MCF 10A (cell line): ENCODE measurements at places on chromosomes 4 and X. TPM values are rescaled to one million over a fixed set of nuclear protein-coding genes. Genes with fewer than 3 reads are reported as not detected.

Gene CT45A5
- total RNA-seq, result not detected in 2 replicates

Gene MSX1
- total RNA-seq, result 3.6 and 3.9 TPM in 2 replicates

Gene DNAAF6
- total RNA-seq, result not detected in 2 replicates

Gene RS1
- total RNA-seq, result not detected in 2 replicates

Gene MAMLD1
- total RNA-seq, result 1.7 and 1.9 TPM in 2 replicates

Gene VCX3B
- total RNA-seq, result not detected in 2 replicates

Gene CYP4V2
- total RNA-seq, result 22.1 and 30.2 TPM in 2 replicates

Gene CA5B
- 15.3 and 21.2 TPM in 2 replicates for total RNA-seq

Gene LEF1
- total RNA-seq, result 2.0 and 3.0 TPM in 2 replicates

Gene RAB39B
- total RNA-seq, result 5.0 and 6.0 TPM in 2 replicates

Gene NKRF
- total RNA-seq, result 12.5 and 16.1 TPM in 2 replicates

Gene AKAP4
- not detected in 2 replicates for total RNA-seq

Gene C4orf51
- not detected in 2 replicates for total RNA-seq

Gene CT45A2
- total RNA-seq, result not detected in 2 replicates

Gene RASGEF1B
- total RNA-seq, result 4.8 and 5.4 TPM in 2 replicates

Gene MAP9
- 13.2 and 14.2 TPM in 2 replicates for total RNA-seq

Gene UGT8
- 2.2 and 2.6 TPM in 2 replicates for total RNA-seq

Gene DCAF12L2
- total RNA-seq, result not detected in 2 replicates

Gene CLDN22
- not detected in 2 replicates for total RNA-seq

Gene MTNR1A
- total RNA-seq, result 0.25 TPM in 1 of 2 replicates, not detected in the other

Gene SLC10A7
- total RNA-seq, result 23.0 and 27.4 TPM in 2 replicates

Gene RTL5
- total RNA-seq, result not detected in 2 replicates
